ENCODE measurements at places on chromosomes 1 and 21.

DNA sequence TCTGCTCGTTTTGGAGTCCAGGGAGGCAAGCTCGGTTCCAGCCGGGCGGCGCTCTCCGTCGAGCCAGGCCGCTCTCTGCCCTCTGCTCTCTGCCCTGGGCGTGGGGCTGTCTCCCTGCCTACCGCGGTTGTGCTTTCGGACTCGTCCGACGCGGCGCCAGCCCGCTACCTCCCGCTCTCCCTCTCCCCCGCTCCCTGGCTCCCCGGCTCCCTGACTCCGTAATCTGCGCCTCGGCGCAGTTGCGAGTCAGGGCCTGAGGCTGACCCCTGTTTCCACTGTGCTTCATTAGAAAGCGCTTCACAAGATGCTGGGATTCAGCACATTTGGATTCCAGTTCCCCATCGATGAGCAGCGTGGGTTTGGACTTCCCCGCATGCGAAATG, 2.2 kb downstream of the SOX13 start:
- no peak for DNase-seq

DNA sequence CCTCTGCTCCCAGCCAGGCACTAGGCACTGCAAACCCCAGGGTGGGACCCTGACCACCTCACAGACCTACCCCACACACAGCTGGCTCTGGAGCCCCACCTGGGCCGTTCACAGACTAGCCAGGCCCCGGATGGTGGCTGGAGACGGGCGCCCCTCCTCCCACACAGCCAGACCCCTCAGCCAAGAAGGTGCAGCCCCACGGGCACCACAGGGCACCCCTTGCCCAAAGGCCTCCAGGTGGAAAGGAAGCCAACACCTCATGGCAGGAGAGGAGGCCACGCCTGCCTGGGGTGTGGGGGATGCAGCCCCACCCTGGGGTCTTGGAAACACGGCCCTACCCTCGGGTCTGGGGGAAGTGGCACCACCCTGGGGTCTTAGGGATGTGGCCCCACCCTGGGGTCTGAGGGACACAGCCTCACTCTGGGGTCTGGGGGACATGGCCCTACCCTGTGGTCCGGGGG, 44.6 kb downstream of the WNT9A start:
- DNase-seq: no peak

GRCh38 chr1:23638786-23639241, 52.8 kb upstream of the RPL11 start:
- DNase-seq: no peak

DNA sequence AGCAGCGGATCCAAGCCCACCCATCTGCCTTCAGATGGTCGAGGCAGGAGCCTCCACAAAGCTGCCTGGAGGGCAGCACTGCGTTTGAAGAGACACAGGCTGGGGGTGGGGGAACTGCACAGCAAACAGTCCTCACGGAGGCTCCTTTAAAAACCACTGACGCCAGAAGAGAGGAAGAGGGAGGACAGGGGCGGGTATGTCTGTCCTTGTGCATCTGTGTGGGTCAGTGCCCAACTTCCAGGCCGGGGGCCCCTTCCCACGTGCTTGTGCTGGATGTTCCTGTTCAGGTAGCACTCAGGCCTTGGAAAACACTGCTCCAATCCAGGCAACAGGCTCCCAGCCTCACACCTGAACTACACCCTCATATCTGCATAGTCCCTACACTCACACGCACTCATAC, 7.7 kb downstream of the AHDC1 start:
- no peak for DNase-seq

DNA sequence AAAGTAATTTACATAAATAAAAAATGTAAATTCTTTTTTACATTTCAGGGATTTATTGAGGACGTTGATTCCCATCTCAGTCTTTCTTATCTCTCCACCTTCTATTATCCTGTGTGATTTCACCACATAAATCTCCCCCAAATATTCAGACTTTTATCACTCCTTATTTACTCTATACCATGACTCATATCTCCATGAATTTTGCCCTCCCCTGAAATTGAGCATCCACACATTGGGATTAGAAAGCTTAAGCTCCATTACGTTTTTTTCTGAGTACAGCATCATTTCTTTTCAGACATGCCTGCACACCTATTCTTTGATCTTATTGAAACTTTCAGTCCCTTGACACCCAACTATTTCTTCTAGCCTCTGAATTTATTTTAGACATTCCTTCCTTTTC, 111.2 kb downstream of the IFI44 start:
- DNase-seq: no peak

GRCh38 chr1:107477233-107477632, 336.4 kb downstream of the NTNG1 start:
- no peak for DNase-seq

- no peak for DNase-seq
These were observed 45.7 kb downstream of the RNF11 start for GRCh38 chr1:51281807-51282206.

DNA sequence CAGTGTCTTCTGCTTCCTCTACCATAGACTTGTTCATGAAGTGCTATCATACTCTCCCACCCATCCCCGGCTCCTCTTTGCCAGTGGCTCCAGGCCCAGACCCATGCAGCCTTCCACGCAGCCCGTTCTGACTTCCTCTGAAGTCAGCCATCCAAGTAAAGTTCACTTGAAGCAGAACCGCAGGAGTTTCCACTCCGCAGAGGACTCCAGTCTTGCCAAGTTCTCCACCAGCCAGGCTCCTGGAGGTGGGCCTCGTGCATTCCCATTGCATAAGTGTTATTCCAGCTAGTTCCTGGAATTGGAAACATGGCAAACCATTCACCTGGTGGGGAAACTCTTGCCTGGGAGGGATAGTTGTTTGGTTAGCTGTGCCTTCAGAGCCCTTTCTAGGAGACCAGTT, 185.1 kb downstream of the PLPP3 start:
- no peak for DNase-seq

DNA sequence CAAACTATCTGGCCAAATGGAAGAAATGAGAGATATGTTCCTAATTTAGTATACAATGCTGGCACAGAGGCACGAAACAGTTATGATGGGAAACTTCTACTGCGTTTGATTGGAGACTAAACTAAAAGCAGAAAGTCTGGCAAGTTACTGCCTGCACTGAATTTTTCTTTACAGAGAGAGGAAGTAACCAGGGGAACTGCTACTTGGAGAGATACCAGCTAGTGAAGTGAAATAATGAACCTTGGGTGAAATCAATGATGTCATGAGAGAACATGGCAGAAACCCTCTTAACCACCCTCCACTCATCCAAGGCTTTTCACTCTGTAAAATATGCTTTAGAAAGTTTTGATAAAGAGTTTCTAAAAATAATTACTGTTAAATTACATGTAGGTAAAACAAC, 29.3 kb downstream of the NIBAN1 start:
- DNase-seq: no peak

DNA sequence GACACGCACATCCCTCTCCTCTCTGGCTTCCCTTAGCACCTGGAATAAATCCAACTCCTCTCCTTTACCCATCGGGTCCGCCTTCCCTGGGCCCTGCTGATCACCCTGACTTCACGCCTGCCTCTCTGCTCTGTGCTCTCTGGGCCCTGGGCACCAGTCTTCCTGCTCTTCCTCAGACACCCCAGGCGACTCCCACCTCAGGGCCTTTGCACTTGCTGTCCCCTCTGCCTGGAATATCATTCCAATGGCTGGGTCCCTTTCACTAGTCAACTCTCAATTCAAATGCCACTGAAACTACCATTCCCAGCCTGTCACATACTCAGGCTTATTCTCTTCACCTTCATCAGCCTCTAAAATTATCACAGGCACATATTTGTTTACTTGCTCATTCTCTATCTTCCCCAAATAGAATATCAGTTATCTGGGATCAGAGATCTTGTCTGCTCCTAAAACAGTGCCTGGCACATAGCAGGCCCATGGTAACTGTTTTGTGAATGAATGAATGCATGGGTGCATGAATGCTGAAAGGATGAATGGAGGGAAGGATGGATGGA, 27.2 kb upstream of the SELENON start:
- no peak for DNase-seq

DNA sequence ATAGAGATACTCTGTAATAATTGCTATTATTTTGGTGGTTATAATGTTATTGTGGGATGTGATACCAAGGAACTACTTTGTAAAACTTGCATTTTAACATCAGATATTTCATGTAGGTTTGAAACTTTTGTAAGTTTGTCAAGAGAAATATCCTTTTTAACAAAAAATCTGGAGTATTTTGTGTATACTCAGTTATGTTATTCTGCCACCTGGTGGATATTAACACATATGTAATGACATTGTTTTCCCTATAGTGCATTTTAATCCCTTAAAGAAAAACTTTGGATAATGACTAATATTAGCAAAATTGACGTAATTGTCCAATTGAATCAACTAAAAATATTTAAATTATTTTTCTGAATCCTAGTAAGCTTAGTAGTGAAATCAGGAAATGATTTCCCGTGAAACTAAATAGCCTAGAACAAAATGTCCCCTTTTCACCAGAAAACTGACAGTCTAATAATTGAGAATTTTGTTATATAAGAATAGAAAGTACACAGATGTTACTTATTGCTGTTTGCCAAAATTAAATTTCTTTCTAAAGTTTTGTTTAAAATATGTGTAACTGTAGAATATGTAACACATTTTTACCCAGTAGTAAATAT, 39.6 kb downstream of the KCTD3 start:
- no peak for DNase-seq

- no peak for DNase-seq
These were observed 188.2 kb upstream of the FGGY start for GRCh38 chr1:59108481-59109317.

GRCh38 chr21:35208104-35208503, 159.0 kb upstream of the RUNX1 start:
- no peak for DNase-seq

- no peak for DNase-seq
These were observed 63.3 kb upstream of the PAXBP1 start for GRCh38 chr21:32834916-32835235.

DNA sequence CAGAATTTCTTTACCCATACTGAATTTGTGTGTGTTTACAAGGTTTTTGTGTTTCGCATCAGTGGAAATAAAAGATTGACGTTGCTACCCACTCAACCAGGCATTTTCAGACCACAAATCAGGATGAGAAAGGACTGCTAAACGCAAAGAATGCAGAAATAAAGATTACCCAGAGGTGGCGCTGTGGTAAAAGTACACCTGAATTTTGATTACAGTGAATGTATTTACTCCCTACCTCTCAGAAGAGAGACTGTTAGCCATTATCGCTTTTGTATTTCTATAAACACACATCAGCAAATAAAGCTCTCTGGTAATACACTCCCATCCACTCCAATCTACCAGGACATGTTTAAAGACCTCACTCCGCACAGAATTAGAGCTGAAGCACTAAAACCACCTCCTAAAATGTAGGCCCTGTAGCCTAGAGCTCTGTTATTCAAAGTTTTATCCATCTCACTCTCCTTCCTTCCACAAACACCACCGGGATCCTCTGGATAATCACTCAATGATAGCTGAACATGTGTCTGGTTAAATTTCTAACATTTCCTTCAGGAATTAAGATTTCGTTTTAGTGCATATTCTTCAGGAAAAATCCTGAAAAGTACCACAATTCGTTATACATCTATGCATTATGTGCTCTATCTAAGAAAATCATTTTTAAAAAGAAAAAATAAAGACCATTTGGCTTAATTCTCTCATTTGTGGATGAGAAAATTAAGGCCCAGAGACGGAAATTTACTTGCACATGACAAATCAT, 2.5 kb upstream of the LMO4 start:
- DNase-seq: no peak

DNA sequence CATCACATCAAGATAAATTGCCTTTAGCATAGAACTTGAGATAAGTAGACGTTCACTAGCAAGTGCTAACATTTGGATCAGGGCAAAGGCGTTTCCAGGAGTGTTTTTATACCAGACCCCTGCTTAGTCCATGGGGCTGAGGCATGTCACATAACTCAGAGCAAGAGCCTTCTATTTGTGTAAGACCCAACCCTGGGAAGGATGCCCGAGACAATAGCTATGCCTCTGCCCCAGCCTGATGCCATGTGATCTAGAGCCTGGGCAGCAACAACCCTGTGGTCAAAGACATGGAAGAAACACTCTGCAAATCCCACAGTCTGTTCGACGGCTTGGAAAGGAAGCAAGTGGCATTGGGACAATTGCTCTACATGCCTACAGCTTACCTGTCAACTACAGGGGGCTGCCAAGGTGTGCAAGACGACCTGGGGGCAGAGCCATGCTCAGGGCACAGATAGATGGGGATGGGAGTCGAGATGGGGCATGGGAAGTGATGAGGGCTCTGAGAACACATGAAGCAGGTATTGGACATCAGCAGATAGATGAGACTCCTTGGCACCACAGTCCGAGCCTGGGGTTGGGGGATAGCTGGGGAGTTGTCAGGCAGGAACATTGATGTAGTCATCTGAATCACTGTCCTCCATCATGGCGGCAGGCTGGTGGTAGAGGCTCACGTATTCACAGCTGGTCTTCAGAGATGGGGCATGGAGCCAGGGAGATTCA, 7.3 kb downstream of the IL24 start:
- no peak for DNase-seq

DNA sequence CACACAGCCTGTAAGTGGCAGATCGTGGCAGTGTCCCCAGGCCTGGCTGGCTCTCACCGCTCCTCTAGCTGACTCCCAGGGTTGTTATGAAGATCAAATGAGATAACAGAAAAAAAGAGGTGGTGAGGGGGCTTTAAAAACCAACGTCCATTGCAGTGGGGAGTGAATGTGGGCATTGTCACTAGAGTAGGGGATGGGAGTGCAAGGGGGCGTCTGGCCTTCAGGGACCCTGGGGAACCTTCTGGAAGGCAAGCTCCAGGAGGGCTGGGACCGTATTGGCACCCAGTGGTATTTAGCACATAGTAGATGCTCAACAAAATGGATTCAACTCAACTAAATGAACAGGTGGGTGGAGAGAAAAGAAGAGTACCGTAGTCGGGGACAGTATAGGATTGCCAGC, 3.4 kb downstream of the PLA2G2D start:
- DNase-seq: no peak

- DNase-seq: no peak
These were observed 24.4 kb downstream of the EFCAB7 start for GRCh38 chr1:63547621-63548294.

GRCh38 chr21:21605521-21605920, 607.3 kb downstream of the NCAM2 start:
- no peak for DNase-seq

GRCh38 chr1:44894591-44894990, 51.5 kb upstream of the PTCH2 start:
- no peak for DNase-seq

- DNase-seq: no peak
These were observed 10.1 kb downstream of the ZC3H12A start for GRCh38 chr1:37484325-37485051.

DNA sequence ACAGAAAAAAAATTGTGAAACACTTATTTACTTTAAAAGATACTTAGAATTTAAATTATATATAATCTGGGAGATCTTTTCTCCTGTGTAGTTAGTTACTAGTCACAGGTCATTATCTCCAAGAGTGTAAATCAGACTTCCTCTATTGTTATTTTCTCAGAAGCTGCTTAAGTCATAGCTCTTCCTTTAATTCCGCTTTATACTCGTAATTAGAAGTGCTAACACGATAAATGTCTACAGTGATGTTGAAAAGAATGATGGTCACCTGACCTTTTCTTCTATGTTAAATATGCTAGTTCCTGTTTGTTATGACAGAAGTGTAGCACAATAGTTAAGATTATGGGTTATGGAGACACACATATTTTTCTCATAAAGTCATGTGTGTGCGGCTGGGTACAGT, 123.6 kb downstream of the TGFB2 start:
- no peak for DNase-seq

All from activated CD8-positive, alpha-beta memory T cell treated with anti-CD3 and anti-CD28 coated beads for 1 hour (primary cell).